OCI-M1 (cell line): ENCODE measurements at places on chromosomes 3 and 15.

DNA sequence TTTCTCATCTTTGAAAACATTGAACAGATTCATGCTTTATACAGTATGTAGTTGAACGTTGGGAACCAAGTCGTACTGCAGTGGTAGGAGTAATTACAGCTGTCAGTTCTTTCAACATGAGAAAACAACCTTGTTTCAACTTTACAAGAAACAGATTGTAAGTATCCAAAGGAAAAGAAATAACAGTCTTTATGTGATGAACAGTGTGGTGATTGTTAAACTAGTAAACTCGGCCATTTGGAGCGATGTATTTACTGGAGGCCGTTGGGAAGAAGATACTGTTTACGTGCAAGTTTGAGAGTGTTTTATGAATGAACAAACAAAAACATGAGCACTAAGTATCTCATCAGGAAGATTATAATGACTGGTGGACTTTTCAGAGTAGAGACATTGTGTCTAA is 48.4 kb downstream of the EPHA3 start:
- no peak for DNase-seq

DNA sequence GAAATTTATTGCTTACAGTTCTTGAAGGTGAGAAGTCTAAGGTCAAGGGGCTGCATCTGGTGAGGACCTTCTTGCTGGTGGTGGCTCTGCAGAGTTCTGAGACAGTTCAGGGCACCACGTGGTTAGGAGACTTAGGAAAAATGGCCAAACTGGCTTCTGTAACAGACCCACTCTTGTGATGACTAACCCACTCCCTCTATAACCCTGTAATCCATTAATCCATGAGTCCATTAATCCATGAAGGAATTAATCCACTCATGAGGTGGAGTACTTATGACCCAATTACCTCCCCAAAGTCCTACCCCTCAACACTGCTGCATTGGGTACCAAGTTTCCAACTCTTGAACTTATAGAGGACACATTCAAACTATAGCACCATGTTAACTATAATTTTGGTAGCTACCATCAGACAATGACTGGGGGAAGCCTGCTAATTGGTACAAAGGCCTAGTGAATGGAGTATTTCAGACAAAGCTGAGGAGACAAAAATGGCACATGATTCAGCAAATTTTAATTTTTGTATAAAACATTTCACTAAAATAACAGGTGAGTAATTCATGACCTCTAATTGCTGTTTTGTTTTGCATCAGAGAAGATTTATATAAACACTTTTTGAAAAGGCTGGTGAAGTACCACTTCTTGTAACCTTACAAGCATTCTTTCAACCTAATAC is 374.1 kb upstream of the TBL1XR1 start:
- DNase-seq = no peak

DNA sequence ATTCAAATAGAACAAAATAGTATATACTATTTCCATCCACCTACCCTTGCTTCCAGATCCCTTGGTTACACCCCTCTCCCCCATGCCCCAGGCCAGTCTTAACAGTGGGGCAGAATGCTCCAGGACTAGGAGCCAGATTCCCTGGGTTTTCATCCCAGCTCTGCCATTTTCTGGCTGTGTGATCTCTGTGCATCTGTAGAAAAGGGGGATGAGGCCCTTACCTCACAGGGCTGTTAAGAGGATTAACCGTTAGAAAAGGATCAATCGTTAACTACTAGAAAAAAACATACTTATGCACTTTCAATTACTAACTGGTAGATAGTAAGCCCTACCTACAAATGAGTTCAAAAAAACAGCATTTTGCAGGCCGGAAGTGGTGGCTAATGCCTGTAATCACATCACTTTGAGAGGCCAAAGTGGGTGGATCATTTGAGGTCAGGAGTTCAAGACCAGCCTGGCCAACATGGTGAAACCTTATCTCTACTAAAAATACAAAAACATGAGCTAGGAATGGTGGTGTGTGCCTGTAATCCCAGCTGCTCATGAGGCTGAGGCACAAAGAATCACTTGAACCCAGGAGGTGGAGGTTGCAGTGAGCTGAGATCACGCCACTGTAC is 11.7 kb downstream of the EBLN2 start:
- peak; percentile 57 for DNase-seq

DNA sequence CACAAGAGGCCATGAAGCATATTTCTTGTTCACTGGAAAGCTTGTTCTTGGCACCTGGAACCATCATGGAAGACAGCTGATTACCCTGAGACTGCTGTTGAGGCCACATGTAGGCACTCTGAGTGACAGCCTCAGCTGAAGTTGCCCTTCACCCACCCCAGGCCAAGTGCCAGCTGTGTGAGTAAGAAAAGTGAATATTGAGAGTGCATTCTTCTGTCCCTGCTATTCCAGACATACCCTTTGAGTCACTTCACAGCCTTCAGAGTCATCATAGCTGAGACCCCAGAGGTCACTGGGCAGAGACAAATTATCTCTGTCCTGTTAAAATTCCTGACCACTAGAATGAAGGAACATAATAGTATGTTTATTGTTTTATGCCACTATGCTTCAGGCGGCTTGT is 79.6 kb downstream of the NFKBIZ start:
- no peak for DNase-seq

GRCh38 chr3:66762916-66763693 is 235.0 kb upstream of the KBTBD8 start:
- no peak for DNase-seq

DNA sequence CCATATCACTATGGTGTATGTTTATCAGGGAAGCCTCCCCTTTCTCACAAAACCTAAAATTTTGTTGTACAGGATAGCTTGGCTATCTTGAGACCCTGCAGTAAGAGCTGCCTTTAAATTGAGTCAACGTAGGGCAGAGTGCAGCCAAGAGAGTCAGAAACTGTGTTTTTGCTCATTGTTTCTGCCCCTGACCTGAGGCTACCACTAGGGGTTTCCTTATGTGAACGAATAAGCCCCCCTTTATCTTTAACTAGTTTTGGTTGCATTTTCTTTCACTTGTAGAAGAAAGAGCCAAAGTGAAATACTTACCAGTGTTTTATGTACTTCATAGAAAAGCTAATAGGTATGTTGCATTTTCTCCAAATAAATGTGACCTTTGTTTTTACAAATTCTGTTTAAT is 149.9 kb upstream of the TMC3 start:
- no peak for DNase-seq

GRCh38 chr15:81751816-81752545 is 293.8 kb downstream of the MEX3B start:
- DNase-seq = no peak

DNA sequence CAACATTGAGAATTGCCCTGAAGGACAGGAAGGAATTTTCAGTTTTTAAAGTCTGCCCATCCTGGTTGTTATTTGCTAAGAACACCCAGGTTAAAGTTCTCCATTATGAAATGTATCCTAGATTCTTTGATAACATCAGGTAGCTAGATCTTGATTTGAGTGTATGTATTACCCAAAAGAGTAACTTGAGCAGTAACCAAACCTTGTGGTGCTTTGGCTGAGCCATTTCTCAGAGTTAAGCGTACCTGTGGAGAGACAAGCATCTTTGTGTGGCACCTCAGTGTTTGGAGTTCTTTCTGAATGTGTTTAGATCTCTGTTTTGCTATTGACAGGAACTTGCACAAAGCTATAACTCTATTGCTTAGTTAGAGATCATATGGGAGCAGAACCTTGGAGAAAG is 20.4 kb downstream of the CEP97 start:
- DNase-seq = no peak

DNA sequence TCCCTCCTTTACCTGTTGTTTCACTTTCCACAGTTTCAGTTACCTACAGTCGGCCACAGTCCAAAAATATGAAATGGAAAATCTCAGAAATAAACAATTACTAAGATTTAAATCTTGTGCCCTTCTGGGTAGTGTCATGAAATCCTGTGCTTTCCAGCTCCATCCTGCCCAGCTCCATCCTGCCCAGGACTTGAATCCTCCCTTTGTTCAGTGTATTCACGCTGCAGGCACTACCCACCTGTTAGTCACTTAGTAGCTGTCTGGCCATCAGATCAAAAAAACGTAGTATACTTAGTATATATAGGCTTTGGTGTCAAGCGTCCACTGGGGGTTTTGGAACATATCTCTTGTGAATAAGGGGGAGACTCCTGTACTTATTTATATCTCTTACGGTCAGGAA is 329.0 kb upstream of the SEMA6D start:
- no peak for DNase-seq

GRCh38 chr15:23514484-23514883 is 51.0 kb upstream of the MKRN3 start:
- peak; percentile 83 for DNase-seq

DNA sequence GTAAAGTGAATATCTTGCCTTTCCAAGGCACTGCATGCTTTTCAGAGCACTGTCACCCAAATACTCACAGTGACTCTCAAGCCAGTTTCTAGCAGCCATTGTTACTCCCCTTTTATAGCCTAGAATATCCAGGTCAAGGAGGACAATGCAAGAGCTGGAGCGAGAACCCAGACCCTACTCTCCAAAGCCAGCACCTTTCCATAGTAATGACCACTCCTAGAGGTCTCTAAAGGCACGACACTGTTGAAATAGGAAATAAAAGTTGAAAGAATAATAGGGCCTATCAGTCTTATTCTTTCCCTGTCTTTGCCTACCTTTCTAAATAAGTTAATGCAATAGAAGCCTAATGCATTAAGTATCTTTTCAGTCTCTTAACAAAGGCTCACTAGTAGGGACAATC is 33.6 kb upstream of the DUT start:
- no peak for DNase-seq

- no peak for DNase-seq
Observed at GRCh38 chr15:77416148-77416455, 3.8 kb downstream of the PEAK1 start.

GRCh38 chr3:44899683-44900367 is 25.4 kb downstream of the TGM4 start:
- DNase-seq = no peak

DNA sequence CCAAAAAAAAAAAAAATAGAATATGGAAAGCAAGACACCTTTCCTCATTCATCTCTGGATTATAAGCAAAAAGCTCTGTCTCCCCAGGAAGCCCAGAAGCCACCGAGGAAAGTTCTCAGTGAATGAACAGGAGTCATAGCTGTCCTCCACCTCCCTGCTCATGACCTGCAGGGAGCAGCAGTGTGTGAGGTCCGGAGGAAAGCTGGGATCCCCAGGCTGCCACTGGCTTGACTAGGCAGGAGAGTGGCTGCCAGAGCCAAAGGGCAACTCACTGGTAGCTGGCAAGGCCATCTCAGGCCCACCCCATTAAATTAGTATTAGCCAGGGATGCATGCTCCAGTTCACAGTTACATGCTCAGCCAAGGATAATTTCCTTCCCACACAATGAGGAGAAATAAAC is 191.6 kb upstream of the STT3B start:
- DNase-seq = no peak

GRCh38 chr3:45954306-45954705 is 11.0 kb downstream of the CXCR6 start:
- DNase-seq = no peak

DNA sequence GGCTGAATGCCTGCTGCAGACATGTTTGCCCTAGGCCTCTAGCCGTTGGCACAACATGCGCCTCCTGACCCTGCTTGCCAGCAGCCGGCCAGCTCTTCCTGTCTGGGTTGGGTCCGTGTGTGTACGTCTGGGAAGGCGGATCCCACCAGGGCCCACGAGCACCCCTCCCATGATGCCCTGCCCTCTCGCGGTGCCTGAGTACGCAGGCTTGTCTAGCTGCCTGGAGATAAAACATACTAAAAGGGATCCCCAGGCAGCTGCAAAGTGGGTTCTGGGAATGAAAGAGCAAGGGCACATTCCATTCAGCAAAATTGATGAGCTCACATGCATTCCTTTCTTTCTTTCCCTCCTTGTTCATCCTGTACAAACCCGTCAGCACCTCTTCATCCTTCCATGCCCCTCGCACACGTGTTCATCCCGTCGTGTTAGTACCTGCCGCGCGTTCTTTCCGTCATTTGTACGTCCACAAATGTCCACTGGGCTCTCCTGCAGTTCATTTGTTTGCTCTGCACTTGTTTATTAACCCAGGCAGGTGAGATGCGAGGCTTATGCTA is 74.3 kb downstream of the FBLN2 start:
- no peak for DNase-seq

DNA sequence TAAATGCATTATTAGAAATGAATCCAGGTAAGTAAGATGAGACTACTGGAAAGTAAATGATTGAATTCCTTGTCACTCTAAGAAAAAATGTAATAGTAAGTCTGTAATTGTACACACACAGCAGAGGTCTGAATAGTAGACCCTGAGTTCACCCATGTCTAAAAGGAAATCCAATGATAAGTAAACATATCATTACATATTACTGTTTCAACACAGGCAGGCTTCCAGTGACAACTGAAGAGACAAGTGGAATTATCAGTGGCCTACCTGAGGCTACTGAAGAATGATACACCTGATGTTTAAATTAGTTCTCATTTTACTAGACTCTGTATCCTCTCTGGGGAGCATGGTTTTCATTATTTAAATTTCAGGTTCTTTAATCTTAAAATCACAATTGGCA is 6.2 kb upstream of the CCNL1 start:
- no peak for DNase-seq

- DNase-seq = no peak
Observed at GRCh38 chr15:63111481-63111880, 10.2 kb upstream of the LACTB start.

GRCh38 chr3:124318014-124318413 is 326.1 kb upstream of the ROPN1 start:
- no peak for DNase-seq

DNA sequence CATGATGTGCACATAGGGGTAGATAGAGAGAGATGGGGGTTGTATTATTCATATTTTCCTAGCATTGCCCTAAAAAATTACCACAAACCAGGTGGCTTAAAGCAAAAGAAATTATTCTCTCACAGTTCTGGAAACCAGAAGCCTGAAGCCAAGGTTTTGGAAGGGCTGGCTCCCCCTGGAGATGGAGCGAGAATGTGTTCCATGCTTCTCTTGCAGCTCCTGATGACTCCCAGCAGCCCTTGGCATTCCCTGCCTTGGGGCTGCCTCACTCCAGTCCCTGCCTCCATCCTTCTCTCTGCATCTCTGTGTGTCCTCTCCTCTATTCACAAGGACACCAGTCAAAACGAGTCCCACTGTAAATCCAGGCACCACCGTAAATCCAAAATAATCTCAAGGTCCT is 91.5 kb upstream of the FAM174B start:
- no peak for DNase-seq

DNA sequence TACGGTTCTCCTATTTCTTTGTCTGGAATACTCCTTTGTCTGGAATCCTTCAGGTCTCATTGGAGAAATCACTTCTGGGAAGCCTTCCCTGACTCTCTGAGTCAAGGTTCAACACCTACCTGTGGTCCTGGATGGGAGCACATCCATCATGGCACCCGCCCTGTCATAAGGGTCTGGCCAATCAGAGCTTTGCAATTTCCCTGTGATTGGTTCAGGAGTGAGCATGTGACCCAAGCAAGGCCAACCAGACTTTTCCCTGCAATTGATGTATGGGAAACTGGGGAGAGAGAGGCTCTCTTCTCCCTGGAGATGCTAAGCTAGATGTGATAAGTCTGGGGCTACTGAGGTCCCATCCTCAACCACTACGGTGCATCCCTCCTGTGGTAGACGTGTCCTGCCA is 8.1 kb downstream of the FAM3D start:
- DNase-seq = no peak

GRCh38 chr15:48856942-48857341 is 21.0 kb upstream of the EID1 start:
- DNase-seq = peak; percentile 50

GRCh38 chr3:99920481-99921376 is 103.1 kb downstream of the CMSS1 start:
- peak; percentile 60 for DNase-seq
